Stimulated activated CD8-positive, alpha-beta memory T cell treated with anti-CD3 and anti-CD28 coated beads, Interleukin-4, amount 100 ng/mL, for 48 hours (primary cell): ENCODE measurements at places on chromosomes 6 and 20.

- DNase-seq = no peak
Measured at GRCh38 chr6:34519971-34520644, 36.0 kb downstream of the SPDEF start.

GRCh38 chr6:128208851-128209580, 308.2 kb upstream of the THEMIS start:
- DNase-seq = no peak

- DNase-seq = no peak
Measured at GRCh38 chr6:23377830-23378229, 748.2 kb upstream of the NRSN1 start.

- no peak for DNase-seq
Measured at GRCh38 chr6:138944412-138944811, 43.6 kb downstream of the REPS1 start.

DNA sequence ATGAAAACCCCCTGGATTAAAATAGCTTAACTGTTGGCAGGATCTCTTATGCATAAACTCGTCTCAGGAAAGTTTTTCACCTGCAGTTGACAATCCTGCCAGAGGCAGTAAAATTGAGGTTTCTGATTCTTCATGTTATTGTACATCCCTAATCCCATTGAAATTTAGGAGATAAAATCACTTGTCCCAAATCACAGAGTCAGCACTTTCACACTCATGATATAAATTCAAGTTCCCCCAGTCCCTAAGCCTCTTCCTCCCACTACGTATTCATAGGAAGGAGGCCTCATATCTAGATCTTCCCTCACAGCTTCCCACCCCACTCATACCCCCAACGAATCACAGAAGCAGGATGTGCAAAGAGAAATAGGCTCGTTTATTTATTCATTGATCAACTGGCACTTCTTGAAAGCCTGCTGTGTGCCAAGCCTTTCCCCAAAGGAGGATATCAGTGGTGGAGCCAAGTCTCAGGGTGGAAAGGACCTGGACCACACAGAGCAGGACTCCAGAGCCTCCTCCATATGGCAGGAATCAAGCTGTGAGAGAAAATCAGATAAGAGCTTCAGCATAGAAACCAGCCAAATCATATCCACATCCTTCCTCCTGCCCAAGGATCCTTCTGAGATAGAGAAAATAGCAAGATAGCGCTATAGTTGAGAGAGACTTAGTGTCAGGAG, 2.3 kb downstream of the SLPI start:
- DNase-seq = no peak

DNA sequence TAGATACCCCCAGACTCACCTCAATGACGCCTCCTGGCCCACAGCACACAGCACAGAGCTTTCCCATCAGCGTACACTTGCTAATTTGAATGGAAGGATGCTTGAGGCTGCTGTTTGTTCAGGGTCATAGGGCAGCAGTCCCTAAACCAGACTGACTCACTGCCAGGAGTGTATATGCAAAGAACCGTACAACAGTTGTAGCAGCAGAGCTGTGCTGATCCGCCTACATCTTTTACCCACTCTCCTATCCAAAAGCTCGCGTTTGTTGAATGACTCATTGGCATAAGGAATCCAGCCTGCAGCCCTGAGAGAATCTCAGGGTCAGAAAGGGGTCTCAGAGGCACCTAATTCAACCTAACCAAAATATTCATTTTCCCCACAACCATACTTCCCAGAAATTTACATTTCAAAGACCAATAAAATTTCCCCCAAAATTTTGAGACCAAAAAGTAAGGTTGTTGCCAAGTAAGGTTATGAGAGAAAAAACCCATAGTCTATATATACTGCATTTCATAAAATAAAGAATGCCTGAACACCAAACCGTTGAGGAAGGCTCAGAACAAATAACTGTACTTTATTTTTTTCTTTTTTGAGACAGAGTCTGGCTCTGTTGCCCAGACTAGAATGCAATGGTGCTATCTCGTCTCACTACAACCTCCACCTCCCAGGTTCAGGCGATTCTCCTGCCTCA, 35.3 kb upstream of the CCND3 start:
- DNase-seq = peak; percentile 52

- DNase-seq = no peak
Measured at GRCh38 chr20:38184101-38184500, 19.0 kb upstream of the TGM2 start.

DNA sequence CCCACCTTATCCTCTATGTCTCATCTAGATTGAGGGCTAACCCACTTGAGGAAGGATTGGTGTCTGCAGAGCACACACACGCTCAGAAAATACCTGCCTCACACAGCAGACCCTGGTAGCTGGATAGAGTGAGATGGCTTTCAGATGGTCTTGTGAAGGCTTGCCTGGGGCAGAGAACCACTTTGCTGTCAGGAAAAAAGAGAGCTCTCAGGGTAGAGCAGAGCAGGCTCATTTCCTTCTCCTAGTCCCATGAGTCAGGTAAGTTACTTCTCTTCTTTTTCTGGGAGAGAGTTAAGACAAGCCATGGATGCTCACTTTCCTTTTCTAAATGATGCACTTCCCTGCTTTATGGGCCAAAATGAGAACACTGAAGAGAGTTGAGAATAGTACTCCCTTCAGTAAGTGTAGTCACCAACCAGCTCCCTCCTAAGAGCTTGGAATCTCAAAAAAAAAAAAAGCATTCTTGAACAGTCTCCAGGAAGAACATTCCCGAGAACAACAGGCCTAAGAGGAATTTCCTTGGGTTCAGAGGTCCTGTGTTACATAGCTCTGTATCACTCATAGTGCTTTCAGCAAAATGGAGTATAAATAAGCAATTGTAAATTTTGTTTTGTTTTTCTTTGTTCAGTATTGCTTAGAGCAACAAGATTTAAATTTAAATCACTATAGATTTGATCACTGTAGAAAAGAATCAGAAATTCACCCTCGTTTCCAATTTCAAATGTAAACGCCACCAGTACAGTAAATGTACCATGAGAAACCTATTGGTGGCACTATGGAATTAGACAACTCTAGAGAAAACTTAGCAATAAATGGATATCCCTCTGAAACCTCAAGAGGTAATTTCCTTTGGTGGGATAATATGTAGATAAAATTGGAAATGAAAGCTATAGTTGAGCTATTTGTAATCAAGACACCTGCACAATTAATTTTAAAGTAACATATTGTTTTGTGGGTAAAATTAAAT, 530.3 kb downstream of the RFPL4B start:
- DNase-seq = no peak

DNA sequence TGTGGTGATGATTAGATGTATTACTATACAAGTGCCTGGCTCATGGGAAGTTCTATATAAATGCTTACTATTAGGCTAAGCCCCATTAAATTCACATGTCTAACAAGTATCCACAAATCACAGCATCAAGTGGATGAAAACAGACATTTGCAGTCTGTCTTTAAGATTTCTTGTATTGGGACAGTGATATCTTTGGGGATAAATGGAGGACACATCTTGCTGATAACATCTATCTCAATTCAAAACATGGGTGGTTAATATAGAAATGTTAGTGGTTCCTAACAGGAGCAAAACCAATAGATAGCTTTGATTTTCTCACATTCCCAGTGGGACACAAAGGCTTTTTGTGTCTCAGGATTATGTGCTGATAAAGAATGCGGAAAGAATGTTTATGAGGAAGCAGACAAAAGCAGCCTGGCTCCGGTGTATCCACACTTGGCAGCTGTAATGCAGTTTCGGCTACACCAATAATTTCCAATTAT, 29.3 kb downstream of the PTPRK start:
- DNase-seq = no peak

DNA sequence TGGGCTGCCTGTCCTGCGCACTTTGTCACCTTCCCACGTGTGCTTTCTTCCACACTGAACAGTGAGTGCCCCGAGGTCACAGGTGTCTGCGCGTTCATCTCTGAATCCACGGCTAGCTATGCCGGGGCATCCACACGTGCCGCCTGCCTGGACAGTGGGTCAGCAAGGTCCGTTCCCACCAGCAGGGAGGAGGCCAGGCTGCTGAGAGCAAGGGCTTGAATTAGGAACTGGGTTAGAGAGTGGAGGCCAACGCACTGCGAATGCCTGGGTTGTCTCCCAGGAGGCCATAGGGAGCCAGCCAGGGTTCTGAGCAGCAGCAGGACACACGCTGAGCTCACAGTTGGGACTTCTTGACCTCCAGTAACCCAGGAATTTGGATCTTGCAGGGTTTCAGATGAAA, 248.1 kb downstream of the TAF4 start:
- DNase-seq = no peak

DNA sequence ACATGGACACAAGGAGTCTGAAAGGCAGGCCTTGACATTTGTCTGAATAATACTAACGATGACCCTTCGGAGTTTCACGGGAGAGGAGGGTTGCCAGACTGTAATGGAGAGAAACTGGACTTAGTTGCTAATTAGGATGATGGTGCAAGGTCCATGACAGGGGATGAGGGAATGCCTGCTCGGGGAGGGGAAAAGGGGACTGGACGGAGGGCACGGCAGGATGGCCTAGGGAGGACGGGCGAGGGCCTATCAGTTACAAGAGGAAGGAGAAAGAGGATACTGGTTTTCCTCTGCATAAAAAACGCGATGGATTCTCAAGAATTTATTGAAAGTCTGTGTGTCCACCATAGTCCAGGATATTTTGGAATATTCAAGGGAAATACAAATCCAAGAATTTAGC, 42.7 kb downstream of the IRAK1BP1 start:
- DNase-seq = no peak

- DNase-seq = no peak
Measured at GRCh38 chr20:44596876-44597275, 14.5 kb downstream of the PKIG start.

DNA sequence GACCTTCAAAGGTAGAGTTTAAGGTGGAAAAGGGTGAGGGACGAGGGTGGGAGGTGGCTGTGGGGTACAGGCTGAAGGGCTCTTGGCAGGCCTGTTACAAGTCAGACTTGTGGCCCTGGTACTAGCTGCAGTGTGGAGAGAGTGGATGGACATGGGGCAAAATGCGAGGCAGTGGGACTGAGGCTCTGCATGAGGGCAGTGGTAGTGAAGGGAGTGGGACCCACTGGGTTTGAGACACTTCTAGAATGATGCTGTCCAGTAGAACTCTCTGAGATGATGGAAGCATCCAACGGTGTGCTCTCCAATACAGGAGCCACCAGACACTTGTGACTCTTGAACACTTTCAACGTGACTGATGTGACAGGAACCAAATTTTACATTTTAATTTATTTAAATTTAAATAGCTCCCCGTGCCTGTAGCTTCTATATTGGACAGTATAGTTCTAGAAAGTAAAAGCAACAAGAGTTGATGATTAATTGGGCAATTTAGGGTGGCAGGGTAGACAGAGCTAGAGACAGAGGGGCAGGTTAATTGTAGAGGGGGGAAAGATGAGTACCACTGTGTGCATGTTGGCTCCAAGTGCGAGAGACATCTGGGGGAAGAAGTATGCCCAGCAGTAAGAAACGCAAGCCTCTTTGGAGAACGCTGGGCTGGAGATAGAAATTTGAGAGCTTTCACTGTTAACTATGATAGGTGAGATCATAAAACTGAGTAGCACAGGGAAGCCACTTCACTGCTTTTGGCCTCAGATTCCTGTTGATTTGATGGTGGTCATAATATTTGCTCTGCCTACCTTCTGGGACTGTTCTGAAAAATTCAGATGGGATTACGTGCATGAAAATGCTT, 77.5 kb downstream of the TXNDC5 start:
- no peak for DNase-seq

- no peak for DNase-seq
Measured at GRCh38 chr6:145530454-145530853, 204.9 kb downstream of the EPM2A start.

- DNase-seq = no peak
Measured at GRCh38 chr6:132812756-132813172, 1.6 kb upstream of the RPS12 start.

DNA sequence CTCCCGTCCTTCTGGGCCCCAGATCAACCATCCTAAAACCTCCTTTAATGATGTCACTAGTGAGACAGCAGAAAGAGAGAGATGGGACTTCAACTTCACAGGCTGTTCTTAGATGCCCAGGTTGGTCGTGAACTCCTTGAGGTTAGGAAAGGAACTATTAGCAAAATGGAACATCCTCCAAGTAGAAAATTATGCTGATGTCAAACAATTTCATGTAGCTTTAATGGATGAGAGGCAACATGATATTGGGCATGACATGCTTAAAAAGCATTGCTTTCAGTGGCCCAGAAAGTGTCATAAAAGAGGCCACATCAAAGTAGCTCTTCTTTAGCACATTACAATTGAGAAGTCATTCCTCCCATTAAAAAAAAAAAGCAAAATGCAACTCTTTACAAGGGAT, 248.1 kb downstream of the PTPRT start:
- DNase-seq = no peak

- DNase-seq = no peak
Measured at GRCh38 chr6:104987218-104987617, 30.3 kb downstream of the LIN28B start.

- DNase-seq = no peak
Measured at GRCh38 chr20:44433751-44434538, 41.7 kb upstream of the TTPAL start.
